ENCODE measurements at places on chromosomes 3 and 15.

DNA sequence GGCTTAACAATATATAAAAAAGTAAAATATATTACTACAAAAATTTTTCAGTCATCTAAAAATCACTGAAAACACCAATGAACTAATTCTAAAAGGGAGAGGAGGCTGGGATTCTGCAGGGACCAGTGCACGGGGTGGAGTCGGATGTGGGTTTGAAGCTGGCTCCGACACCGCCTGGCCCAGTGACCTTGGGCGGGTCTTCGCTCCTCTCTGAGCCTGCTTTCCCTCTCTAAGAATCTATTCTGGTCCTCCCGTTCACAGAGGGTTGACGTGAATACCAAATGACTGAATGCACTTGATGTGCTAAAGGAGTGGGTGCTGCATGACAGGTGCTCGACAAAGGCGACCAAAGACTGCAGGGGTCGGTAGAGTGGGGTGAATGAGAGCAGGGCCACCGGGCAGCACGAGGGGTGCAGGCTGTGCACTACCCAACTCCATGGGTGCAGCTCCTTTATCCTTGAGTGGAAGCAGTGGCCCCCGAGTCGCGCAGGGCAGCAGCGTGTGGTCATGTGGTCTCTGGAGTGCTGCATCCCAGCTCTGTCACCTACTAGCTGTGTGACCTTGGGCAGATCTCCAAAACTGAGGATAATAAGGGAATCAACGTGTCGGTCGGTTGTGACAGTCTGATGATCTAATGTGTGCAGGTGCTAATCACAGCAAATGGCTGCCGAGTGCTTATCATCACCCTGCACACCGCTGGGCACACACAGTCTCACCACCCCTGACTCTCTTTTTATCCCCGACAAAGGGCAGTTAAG lies 8.6 kb upstream of the IQSEC1 start:
- no peak for DNase-seq

DNA sequence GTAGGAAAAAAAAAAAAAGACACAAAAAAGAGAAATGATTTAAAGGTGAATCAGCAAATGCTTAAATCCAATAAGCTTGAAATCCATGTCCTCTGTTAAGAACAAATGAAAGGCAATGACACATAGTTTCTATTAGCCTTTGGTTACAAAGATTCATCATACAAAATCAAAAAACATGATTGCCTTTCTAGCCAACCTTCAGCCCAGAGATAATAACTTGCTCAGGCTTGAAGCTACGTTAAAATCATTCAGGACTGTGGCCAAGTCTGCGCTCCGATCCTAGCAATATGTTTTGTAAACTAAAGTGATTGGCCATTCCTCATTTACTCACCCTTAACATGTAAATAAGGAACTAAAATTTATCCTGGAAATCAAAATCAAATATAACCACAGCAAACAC lies 556.7 kb downstream of the FGF12 start:
- DNase-seq: no peak

DNA sequence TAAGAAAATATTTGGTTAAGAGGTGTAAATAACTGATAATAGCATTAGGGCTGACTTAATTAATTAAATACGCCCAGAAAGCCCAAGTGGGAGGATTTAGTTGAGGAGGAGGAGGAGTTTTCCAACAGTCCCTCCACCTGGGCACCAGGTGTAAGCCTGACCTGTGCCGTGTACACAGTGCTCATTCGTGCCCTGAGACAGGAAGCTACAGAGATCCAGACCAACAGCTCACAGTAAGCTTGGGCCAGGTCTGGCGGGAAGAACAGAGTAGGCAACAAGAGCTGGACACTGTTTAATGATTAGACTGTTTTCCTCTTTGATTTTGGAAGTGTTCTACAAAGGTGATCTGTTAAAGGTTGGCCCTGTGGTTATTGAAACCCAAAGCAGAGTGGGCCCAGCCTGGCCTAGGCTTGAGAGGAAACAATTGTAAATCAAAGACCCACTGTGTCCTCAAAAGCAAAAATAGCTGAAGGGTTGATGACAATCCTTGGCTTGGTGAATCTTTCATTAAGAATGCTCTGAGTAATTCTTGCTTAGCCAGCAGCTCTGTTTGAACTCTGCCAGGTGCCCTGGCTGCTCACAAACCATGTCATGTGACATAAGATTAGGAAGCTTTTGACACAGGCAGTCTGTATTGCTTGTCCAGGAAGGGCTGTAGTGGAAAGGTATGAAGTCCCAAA lies 13.8 kb downstream of the SQOR start:
- no peak for DNase-seq

DNA sequence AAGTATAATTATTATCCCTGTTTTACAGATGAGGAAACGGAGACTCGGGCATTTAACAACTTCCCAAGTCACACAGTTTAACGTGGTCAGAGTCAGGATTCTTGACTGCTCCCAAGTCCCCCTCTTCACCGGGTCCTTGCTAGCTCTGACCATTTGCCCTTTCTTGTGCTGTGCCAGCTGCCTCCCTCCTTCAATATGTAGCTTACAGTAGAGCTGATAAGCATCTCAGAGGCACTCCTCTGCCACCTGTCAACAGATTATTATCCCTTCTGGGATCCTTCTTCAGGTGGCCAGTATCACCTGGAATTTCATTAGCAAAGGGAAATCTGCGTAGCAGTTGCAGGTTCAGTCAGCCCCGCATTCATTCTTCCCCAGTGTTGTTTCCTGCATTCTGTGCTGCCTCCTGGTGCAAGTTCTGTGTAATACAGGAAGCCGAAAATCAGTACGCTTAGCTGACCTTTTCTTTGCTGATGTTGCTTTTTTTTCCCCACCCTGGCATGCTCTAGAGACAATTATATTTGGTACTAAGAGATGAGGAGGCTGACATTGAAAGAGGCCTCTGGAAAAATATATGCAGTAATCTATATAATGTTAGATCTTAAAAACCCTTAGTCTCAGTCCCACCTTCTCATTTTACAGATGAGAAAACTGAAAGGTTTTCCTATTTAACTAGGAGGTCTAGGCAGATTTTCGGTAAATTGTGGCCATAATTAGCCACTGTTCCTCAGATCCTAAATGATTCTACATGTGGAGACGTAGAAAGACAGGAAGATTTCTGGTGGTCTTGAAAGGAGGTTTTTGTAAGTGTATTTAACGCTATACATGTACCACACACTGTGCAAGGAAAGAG lies 24.8 kb downstream of the TMOD2 start:
- DNase-seq: peak; percentile 13

- no peak for DNase-seq
Observed at GRCh38 chr3:138948371-138949001, 1.5 kb downstream of the FOXL2NB start.

DNA sequence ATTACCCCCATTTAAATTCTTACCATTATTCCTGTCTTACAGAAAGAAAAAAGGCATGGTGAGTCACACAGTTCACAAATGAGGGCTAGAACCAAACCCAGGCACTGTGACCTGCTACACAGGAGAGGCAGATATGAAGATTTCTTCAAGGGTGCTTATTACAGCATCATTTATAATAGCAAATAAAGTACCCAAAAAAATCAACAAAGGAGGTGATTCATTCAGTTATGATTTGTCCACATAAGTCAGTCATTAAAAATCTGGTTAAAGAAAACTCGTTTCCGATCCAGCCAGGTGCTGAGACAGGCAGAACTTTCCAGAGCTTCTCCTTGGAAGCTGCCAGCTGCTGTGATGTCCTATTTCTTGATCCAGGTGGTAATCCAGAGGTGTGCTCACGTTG lies 7.5 kb upstream of the LOXL1 start:
- no peak for DNase-seq

- no peak for DNase-seq
Observed at GRCh38 chr3:36736301-36736700, 28.1 kb downstream of the DCLK3 start.

DNA sequence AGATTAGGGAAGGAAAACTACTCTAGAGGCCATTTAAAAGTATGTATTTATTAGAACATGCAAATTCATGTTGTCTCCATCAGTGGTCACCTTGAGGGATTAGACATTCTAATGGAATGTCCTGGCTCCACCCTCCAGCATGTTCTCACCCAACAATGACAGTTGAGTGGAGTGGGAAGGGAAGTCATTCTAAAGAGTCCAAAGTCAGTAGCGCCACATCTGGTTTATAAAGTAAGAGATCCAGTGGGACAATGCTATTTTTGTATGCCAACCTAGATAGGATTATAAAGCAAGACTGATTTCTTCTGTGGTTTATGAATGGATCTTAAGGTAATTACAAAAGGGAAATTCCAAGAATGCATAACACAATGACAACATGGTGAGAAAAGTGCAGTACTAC lies 33.3 kb downstream of the SLC24A1 start:
- DNase-seq: no peak

DNA sequence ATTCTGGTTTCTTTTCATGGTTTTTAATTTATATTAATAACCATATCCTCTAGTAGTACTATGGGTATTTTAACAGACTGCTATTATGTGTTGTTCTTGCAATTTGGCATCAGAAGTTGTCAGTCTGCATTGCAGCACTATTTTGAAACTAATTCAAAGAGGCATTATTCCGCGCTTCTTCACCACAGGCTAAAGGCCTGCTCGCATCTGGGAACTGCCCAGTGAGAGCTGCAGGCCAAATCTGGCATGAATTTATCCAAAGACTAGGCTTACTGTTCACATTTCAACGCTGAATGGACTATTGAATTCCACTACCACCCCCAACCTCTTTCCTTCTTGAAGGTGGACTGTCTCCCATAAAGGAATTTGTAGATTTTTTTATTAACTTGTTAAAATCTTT lies 310.4 kb upstream of the NR2F2 start:
- no peak for DNase-seq

DNA sequence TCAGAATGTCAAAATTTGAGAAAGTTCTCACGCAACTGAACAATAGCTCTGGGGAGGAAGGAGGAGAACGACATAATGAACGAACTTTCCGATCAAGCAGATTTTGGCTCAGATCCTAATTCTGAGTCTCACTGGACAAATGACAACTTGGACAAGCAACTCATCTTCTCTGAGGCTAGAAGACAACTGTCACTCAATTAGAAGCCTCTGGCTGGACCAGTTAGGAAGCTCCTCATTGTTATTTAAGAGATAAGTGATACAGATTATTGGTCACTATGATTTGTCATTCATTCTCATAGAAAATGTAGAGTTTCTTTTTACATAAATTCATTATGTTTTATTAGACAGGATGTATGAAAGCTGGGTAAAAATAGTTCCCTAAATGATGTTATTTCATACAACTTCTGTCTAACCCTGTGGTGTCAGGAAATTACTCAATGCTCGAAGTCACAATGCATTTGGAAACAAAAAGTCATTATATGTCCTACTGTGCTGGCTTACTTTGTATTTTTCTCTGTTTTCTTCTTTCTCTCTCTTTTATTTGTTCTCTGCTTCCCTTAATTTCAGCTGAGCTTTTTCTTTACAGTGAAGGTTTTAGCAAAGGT lies 11.0 kb upstream of the C3orf49 start:
- DNase-seq: no peak

DNA sequence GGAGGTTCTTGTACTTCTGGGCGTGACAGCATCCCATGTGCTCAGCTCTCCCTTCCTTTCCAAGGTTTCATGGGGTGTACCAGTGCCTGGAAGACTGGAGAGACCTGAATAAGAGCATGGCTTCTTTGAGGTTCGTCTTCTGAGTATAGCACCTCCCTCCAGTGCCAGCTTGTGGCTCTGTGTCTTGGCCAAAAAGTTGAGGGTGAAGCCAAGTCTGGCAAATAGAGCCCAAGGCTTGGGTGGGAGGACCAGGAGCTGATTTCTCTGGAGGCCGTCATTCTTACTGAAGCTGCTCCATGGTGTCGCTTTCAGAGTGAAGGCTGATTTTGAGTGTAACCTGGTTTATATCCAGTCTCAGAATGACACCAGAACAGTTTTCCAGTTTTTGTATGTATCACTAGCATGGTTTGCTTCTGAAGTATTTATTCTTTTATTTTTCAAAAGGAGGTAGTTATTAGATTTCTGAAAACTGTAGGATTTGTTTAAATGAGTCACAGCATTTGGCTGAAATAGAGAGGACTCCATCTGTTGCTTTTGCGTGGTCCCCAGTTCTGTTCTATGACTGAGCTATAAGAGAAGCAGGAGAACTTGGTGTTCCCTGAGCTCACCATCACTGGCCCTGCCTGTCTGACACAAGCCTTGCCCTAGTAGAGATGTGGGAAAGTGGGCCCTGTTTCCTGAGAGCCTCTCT lies 47.2 kb downstream of the BSN start:
- no peak for DNase-seq

GRCh38 chr15:68057758-68058157 lies 3.6 kb downstream of the PIAS1 start:
- no peak for DNase-seq

DNA sequence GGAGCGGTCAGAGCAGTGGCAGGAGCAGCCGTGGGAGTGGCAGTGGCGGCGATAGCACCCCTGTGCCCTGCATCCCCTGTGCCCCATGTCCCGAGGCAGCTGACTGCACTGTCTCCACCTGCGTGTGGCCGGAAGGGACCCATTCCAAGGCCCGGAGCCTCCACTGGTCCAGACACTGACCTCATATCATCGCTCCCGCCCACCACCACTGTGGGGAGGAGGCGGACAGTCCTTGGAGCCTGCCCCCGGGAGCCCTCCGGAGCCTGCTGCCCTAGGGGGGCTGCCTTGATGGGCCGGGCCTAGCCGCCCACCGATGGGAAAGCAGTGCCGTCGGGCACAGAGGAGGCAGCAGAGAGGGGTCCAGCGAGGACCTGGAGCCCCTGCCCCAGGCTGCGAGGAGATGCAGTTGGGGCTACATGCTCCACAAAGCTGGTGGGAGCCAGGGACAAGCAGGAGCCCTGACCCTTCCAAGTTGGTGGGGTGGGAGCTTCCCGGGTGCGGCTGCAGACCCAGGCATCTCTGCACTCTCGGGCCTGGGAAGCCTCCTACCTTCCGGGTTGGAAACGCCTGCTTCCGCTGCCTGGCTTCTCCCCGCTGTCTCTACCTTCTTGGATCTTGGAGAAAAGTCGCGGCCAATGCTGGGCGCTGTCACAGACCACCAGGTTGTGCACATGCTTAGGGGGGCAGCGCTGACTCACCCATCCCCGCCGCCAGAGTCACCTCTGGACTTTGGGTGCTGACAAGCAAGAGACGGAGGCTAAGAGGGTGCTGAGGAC lies 283.2 kb upstream of the ROBO1 start:
- no peak for DNase-seq

All from stimulated activated CD8-positive, alpha-beta memory T cell treated with anti-CD3 and anti-CD28 coated beads, Interleukin-2, amount 100 ng/mL, for 1 hour (primary cell).